Activated CD8-positive, alpha-beta memory T cell treated with anti-CD3 and anti-CD28 coated beads, Interleukin-2, amount 10 ng/mL, durations not matched to agents 7 days and 5 days (primary cell): ENCODE measurements at places on chromosomes 12 and 14.

DNA sequence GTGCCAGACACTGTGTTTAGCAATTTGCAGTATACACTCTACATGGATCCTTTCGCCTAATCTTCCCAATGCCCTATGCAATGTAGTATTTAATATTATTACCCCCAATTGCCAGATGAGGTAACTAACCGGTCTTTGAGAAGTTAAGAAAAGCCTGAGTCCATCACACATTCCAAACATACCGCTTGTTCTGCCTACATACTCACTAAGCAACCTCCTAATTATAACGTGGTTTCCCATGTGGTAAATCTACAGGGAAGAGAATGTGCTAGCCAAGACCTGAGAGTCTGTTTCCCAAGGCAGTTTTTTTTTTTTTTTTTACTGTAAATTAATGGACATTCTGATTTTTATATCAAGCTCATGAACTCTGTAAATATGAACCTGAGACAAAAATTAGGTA, 37.2 kb downstream of the ATP2B1 start:
- H3K27me3 ChIP-seq, result no peaks in the 10 kb centered on the region
- H3K4me1 ChIP-seq, result peaks cover 40% of the 10 kb centered on the region
- no peak for DNase-seq
- no peak overlapping the region for H3K4me3 ChIP-seq
- H3K36me3 ChIP-seq, result peaks cover 21% of the 10 kb centered on the region

DNA sequence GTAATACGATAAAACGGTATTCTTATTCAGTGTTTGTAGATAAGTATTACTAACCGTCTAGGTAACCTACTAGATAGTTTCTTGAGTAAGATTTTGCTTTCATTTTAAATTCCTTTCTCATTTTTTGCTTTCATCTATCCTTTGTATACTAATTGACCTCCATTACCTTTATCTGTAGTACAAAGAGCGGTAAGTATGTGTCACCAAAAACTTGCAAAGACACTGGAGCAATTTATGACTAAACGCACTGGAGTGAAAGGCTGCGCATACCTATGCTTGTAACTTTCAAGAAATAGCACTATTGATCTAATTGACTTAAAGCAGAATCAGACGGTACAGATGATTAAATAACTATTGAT, 1.7 kb downstream of the ARHGAP5 start:
- peaks cover 29% of the 10 kb centered on the region for H3K4me1 ChIP-seq
- H3K4me3 ChIP-seq, result peak overlapping the region; percentile 84
- H3K27ac ChIP-seq, result peak overlapping the region; percentile 87
- peaks cover 13% of the 10 kb centered on the region for H3K27me3 ChIP-seq

GRCh38 chr12:93536111-93536765, 36.2 kb upstream of the SOCS2 start:
- peaks cover 2% of the 10 kb centered on the region for H3K36me3 ChIP-seq
- H3K4me3 ChIP-seq, result no peak overlapping the region
- no peak for DNase-seq
- peaks cover 19% of the 10 kb centered on the region for H3K4me1 ChIP-seq

DNA sequence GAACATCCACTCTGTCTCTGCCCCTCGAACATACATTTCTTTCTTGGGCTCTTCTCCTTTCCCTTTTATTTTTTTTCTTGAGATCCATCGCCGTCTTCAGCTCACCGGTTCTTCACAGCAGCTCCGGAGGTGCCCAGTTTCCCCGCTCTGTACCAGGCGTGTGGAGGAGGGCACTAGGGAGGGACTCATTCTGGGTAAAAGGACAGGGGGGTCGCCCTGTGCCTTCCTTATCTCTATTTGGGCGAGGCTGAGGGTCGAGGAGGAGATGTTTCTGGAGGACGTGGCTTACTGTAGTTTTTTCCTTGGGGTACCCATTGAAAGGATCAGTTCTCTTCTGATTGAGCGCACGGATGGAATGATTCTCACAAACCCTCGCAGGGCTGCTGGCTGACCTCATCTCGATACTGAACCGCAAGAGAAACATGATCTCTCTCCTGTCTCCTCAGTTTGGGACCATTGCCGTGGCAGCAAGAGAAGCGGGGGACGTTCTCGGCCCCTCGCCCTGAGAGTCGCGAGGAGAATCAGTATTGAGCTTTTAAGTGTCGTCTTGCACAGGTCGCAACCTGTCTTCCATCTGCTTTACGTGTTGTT, 386 bp downstream of the LIN52 start:
- peak; percentile 66 for DNase-seq
- H3K4me1 ChIP-seq, result peaks cover 49% of the 10 kb centered on the region
- H3K4me3 ChIP-seq, result peak overlapping the region; percentile 100
- peaks cover 23% of the 10 kb centered on the region for H3K36me3 ChIP-seq

GRCh38 chr12:1525858-1526257, 68.5 kb downstream of the FBXL14 start:
- DNase-seq, result no peak
- H3K4me3 ChIP-seq, result no peak overlapping the region
- H3K4me1 ChIP-seq, result peaks cover 2% of the 10 kb centered on the region

DNA sequence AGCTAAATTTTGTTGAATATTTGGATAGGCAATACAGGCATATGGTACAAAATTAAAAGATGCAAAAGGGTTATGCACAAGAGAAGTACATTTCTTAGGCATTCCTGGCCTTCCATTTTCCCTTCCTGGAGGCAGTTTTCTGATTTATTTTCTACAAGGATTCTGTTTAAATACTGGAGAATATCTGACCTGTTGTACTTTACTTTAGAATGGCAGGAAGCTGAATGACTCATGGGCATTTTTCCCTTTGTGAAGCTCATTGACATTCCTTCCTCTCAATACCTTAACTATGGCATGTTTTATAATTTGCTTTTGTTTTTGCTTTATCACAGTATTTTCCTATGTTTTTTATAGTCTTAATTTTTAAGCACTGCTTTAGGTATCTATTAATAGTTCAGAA, 62.7 kb downstream of the RCOR1 start:
- H3K36me3 ChIP-seq, result peaks cover 6% of the 10 kb centered on the region
- H3K4me1 ChIP-seq, result peaks cover 4% of the 10 kb centered on the region
- H3K27me3 ChIP-seq, result no peaks in the 10 kb centered on the region
- DNase-seq, result no peak

DNA sequence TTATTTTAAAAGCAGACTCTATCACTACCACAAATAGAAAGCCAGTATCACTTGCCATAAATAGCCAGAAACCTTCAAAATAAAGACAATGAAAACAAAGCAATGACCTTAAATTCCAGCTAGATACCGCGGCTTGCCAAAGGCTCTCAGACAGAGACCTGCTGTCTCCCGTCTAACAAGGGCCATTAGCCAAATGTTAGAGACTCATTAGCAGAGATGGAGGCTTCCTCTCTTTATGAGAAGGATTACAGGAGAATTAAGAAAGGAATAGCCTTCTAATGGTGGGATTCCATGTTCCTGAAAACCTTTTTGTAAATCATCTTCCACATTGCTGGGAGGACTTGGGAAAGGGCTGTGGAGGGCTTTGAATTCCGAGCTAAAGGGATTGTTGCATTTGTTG, 206.7 kb downstream of the AACS start:
- no peak for DNase-seq
- H3K27ac ChIP-seq, result no peak overlapping the region
- no peak overlapping the region for H3K4me3 ChIP-seq
- H3K27me3 ChIP-seq, result no peaks in the 10 kb centered on the region
- no peaks in the 10 kb centered on the region for H3K4me1 ChIP-seq

GRCh38 chr14:89399594-89400068, 17.4 kb downstream of the FOXN3 start:
- DNase-seq, result no peak
- no peaks in the 10 kb centered on the region for H3K27me3 ChIP-seq
- H3K4me1 ChIP-seq, result peaks cover 13% of the 10 kb centered on the region
- H3K36me3 ChIP-seq, result peaks cover 31% of the 10 kb centered on the region
